ENCODE measurements at places on chromosomes 2 and 18.

GRCh38 chr2:46461011-46461674 is 18.2 kb upstream of the TMEM247 start:
- DNase-seq, result peak; percentile 43

DNA sequence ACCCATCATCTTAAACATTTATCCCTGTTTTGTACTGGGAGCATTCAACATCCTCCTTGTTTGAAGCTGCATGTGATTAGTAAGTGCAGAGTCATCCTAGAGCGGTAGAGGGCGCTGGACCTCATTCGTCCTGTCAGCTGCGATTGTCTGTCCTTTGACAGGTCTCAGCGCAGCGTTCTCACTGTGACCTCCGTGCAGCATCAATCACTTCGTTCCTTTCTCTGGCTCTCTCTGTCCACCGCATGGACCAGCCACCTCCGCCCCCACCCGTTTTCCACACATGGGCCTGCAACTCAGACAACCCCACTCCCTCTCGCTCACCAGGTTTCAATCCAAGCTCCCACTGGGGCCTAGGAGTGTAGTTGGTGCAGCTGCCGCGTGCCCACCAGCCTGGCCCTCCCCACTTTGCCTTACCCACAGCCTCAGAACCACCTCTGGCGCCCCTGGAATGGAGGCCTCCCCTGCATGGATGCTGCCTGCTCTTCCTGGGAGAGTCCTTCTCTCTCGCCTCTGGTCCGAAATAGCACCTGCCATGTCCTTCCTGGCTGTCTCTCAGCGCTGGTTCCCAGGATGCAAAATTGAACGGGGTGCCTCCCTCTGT is 90.5 kb downstream of the NDUFA10 start:
- peak; percentile 38 for DNase-seq

DNA sequence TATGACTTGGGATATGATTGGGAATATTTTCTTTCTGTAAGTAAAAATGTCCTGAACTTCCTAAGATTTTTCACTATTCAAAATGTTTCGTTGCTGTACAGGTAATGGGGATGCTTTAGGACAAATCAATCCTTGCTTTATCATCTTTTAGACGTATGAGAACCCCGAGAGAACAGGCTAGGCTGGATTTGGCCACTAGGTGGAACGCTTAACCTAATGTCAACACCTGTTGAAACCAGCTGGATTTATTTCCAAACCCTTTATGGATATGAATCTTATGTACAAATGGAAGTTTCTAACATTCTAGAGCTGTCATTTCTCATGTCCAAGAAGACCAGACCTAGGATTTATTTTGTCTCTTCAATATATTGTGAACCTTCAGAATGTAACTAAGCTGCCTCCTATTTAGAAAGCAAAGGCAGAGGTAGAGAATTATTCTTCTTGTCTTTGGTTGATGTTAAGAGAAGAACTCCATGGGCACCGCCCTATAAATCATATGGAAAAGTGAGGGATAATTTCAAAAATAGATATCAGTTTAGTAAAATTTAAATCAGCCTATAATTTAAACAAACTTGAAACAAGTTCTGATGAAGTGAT is 96.7 kb downstream of the PMAIP1 start:
- no peak for DNase-seq

DNA sequence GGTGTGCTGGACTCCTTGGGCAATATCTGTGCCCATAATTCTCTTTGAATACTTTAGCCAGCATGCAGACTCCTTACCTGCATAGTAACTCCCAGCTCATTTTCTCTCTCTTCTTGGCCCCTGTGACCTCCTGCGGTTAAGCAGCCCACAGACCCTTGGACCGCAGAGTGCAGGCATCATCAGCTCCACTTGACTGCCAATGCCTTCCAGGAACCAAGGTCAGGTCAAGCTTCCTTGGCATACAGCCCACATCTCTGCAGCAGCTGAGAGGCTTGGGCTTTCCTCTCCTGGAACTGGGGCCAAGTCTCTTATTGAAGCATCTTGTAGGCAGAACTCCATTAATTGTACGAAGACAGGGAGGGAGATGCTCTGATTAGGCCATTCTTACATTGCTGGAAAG is 130.1 kb upstream of the PIEZO2 start:
- DNase-seq, result no peak

DNA sequence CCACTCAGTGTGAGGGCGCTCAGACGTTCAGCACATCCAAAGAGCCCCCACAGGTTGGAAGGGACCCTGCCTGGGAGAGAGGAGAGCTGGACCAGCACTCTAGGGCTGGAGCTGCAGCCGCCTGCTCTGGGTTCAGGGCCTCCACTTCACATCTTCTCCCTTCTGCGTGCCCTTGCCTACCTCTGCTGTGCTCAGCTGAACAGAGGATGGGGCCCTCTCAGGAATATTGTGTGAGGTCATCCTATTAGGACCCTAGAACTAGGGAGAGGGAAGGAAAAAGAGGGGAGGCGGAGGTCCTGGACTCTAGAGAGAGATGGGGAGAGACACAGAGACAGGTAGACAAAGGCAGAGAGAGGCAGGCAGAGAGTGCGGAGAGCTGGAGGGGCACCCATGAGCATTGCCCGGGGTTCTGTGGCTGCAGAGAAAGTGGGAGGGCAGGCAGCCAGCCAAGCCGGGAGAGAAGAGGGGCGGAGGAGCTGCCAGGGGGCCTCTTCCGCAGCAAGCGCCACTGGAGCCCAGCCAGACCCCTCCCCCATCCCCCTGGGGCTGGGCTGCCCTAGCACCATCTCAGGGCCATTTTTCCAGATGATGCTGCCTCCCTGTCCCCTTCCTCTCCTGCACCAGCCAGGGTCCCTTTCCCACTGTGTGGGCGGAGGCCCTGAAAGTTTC is 8.3 kb upstream of the TNS1 start:
- no peak for DNase-seq

DNA sequence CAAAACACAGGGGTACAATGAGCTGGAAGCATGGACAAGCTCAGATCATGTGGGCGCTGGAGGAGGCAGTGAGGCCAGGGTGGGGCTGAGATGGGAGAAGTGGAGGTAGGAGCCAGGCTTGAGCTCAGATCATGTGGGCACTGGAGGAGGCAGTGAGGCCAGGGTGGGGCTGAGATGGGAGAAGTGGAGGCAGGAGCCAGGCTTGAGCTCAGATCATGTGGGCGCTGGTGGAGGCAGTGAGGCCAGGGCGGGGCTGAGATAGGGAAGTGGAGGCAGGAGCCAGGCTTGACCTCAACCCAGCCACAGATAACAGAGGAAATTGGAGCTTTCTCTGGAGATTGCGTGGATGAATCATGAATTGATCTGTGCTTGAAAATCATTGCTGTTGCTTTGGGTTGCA is 48.3 kb upstream of the TMEM18 start:
- DNase-seq, result no peak

DNA sequence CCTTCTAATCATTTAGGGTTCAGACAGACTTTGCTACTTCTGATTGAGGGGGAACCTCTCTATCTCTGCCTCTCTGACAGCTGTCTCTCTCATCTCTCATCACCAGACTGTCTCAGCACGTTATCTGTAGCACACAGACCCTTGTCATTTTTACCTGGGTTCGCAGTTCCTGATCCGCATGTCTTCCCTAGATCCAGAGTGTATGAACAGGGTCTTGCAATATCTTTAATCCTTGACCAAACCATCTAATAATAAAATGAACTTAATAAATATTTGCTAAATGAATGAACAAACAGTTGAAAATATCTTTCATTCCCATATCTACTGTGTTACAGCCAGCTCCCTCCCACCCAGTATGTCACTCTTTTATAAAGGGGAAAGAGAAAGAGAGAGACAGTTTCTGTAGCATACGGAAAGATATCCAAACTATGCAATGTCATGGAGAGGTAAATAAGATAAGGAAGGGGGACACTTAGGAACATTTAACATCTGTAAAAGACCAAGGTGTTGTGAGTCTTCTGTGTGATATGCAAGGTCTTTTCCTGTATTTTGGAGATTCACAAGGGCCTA is 507.6 kb downstream of the SUCLG1 start:
- no peak for DNase-seq

DNA sequence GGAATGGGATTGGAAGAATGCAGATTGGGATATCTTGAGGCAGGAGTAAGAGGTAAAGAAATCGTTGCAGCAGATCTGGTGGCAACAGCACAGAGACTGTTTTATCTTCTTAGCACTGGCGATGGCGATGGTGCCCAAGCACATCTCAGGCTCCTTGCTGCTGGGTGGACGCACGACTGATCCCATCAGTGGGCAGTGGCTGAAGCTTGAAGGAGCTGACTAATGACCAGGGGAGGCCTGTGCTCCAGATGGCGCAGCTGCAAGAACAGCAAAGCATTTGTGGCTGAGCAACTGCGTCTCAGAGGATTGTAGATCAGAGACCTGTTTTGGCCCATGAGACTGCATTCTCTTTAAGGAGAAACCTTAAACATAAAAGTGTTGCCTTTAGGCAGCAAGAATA is 54.6 kb downstream of the GALR1 start:
- no peak for DNase-seq

- no peak for DNase-seq
These were observed 593.2 kb downstream of the ZEB2 start for GRCh38 chr2:143926736-143927135.

GRCh38 chr2:113216891-113217454 is 43.2 kb downstream of the PSD4 start:
- DNase-seq, result no peak

Data from left renal pelvis (tissue), 4 donors.